ENCODE measurements at places on chromosomes 1 and 21.

DNA sequence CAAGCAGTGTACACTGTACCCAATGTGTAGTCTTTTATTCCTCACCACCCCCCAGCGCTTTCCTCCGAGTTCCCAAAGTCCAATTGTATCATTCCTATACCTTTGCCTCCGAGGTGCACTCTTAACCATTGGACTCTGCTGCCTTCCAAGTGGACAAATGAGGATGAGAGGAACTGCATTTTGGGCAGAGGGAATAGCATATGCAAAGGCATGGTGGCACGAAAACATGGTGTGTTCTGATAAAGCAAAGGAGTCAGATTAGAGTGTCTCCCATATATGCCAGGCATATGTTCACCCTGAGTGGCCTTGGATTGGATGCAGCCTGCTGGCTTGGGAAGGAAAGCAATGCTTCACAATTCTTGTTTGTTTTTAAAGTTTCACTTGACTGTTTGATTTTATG lies 25.5 kb downstream of the FGGY start:
- DNase-seq, result no peak

GRCh38 chr1:100292711-100293110 lies 26.7 kb downstream of the RTCA start:
- no peak for DNase-seq

DNA sequence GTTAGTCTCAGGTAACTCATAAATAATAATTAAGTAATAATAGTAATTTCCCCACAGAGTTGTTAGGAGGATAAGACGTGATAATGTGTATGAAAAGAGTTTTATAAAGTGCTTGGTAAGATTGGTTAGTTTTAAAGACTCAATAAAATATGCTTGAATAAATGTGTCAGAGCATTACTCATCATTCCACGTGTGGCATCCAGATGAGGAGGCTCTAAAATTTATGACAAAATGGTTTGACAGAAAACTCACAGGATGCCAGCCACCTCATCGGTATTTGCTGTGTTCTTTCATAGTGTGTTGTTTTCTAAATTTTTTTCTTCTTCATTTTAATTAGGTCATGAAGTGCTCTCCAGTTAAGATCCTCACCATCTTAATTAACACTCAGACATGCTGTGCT lies 19.1 kb upstream of the SPAG17 start:
- no peak for DNase-seq

GRCh38 chr1:201255479-201256362 lies 27.6 kb upstream of the PKP1 start:
- DNase-seq, result no peak

DNA sequence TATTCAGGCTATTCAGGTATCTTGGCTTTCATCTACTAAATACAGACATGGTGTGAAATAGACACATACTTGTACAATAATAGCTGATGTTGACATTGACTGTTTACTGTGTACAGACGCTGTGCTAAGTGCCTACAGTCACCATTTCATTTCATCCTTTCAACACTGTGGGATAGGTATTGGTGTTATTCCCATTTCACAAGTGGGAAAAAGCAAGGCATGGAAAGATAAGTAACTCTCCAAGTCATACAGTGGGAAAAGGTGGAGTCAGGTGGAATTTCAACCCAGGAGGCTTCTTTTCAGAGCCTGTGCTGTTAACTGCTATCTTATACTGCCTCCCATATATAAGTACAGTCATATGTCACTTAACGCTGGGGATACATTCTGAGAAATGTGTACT lies 49.6 kb upstream of the ATP1A1 start:
- no peak for DNase-seq

- no peak for DNase-seq
Observed at GRCh38 chr21:44881198-44881872, 7.8 kb upstream of the PTTG1IP start.

GRCh38 chr1:2296614-2297013 lies 68.5 kb downstream of the SKI start:
- DNase-seq, result no peak

- DNase-seq, result no peak
Observed at GRCh38 chr21:15772654-15773053, 42.9 kb downstream of the USP25 start.

DNA sequence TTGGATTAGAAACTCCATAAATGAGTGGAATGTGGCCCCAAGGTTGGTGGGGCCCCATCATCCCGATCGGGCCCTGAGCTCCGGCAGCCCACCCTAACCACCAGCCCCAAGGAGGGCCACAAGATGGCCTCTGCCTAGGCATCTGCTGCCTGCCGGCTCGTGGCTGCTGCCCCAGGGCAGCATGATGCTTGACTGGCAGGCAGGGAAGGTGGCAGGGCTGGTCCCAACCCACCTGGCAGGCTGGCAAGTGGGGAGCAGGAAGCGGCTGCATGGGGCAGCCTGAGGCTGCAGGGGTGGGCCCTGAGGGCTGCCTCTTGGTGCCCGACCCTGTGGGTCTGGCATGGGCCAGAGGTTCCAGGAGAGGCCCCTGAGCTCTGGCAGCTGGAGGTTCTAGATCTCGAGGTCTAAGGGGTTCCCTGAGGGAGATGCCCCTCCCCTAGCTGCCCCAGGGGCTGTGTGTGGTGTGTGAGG lies 760 bp upstream of the GJC2 start:
- no peak for DNase-seq

DNA sequence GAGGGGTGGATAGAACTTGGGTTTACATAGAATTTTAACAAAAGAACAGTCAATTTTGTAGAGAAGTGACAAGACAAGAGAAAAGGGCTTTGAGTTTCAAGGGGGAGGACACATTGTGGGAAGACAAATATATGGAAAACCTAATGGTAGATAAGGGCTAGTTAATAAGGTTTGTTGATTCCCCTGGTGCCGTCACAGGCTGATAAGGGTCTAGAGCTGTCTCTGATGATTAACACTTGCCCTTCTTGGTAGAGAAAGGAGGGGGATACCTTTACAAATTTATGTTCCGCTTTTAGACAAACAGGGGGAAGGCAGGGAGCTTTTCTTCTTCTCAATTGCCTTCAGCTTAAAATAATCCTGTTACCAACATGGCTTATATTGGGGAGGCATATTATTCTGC lies 124.3 kb downstream of the ETS2 start:
- DNase-seq, result no peak
